SK-N-SH (cell line): ENCODE measurements at places on chromosomes 4 and X. TPM values are rescaled to one million over a fixed set of nuclear protein-coding genes. Genes with fewer than 3 reads are reported as not detected.

DNA sequence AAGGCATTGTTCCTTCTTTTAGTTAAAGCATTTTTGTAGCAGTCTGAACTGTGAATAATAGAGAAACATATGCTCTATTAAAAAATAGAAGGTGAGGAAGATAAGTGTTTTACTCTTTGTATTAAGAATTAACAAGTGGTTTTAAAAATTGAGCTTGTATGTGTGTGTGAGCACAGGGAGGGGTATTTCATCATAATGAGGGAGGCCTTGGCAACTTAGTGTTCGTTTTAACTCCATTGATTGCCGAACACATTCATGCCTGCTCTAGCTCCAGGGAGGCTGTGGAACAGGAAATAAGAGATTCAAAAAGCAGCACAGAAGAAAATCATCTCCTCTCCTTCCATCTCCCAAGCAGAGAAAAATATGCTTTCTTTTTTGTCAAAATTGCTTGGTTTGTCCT, 14.8 kb downstream of the SHROOM3 start:
- DNase-seq = no peak

GRCh38 chr4:102623622-102624021, 122.5 kb downstream of the NFKB1 start:
- DNase-seq = peak; percentile 44

DNA sequence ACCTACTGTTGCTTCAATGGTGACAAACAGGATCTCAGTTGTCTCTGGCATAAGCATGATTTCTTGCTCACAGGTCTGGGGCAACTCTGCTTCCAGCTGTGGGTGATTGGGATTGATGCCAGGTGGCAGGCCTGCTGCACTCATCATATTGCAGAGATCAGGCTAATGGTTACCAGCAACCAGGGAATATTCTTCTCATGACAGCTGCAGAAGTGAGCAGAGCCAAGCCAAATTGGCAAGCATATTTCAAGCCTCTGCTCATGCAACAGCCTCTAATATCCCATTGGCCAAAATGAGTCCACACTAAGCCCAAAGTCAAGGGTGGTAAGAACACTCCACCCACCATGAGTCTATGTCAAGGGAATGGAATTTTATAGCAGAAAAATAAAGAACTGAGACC, 26.7 kb upstream of the TBC1D19 start:
- DNase-seq = peak; percentile 19

Gene FRG2
- polyA plus RNA-seq = not detected in 2 replicates

Gene USP17L11
- not detected in 2 replicates for polyA plus RNA-seq

GRCh38 chrX:68699960-68700746, 52.7 kb downstream of the STARD8 start:
- no peak for DNase-seq

Gene SLC49A3
- polyA plus RNA-seq = 0.05 and 0.15 TPM in 2 replicates

GRCh38 chr4:38056011-38056685, 96.0 kb downstream of the PTTG2 start:
- DNase-seq = no peak

DNA sequence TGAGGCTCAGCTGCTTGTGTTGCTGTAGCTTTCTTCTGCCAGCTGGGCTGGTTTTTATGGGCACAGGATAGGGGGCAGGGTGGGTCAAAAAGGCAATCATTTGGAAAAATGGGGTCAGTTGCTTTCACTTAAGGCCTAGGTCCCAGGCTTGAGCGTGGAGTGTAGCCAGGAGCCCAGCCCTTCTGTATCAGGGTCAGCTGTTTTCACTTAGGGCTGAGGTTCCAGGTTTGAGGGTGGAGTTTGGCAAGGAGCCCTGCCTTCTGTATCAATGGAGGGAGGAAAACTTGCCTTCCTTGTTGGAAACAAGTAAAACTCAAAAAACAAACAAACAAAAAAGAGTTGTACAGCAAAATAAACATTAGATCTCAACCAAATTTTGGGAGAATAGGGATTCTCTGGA, 37.0 kb upstream of the UGT8 start:
- DNase-seq = no peak

DNA sequence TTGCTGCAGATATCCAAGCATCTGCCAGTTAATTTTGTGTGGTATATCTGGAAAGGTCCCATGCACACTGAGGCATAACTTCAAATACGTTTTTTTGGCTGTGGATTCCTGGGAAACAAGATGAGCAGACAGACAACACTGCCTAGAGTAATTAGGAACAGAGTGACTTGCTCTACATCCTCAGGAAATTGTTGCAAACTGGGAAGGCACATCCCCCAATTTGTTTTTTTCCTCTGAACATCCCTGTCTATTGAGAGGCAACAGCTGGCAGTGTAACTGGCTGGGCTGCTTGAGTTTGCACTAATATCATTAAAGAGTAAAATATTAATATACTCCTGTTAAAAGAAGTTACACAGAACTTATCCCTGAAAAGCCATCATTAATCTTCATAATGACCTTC, 207.7 kb upstream of the SLIT2 start:
- DNase-seq = no peak
